Activated CD4-positive, alpha-beta T cell treated with anti-CD3 and anti-CD28 coated beads, Interleukin-2, amount 50 U/mL, for 4 hours (primary cell): ENCODE measurements at places on chromosomes 13 and 19.
A peak's percentile ranks its signal among the peaks of the same experiment; 100 is the strongest.

GRCh38 chr13:71237332-71237731 lies 629.7 kb downstream of the DACH1 start:
- DNase-seq, result no peak

GRCh38 chr19:18390065-18390907 lies 4.3 kb downstream of the GDF15 start:
- no peak for DNase-seq

- no peak for DNase-seq
Measured at GRCh38 chr19:2977746-2978138, 378 bp downstream of the TLE6 start.

DNA sequence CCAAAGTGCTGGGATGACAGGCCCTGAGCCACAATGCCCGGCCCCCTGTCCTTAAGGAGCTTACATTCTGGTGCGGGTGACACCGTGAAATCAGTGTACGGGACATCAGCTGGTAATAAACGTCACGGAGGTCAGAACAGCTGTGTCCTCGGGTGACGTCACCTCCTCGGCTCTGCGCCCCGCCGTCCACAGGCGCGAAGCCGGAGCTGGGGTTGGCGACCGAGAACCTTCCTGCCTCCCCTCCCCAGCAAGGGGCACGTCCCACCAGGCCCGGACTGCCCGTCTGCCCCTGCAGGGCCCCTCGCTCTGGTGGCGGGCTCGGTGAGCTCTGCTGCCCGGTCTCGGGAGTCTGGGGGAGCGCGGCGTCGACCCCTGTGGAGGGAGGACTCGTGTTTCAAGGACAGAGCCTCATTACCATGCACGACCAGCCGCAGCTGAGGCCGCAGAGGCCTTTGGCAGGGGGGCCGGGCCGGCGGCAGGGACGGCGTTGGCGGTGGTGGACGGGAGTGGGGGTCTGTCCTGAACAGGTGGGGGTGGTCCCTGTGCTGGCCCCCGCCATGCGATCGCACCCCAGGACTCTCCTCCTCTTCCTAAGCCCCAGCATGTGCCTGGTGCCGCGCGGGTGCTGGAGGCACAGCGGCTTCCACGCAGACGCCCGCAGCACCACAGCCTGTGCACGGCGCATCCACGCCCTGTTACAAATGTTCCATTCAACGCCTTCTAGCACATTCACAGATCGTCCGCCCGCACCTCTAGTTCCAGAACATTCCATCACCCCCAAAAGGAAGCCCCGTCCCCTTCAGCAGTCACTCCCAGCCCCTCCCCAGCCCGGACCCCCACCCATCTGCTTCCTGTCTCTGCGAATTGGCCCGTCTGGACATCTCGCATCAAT lies 5.4 kb downstream of the LINGO3 start:
- DNase-seq, result no peak

GRCh38 chr13:109156181-109156935 lies 526.9 kb downstream of the MYO16 start:
- DNase-seq, result no peak

DNA sequence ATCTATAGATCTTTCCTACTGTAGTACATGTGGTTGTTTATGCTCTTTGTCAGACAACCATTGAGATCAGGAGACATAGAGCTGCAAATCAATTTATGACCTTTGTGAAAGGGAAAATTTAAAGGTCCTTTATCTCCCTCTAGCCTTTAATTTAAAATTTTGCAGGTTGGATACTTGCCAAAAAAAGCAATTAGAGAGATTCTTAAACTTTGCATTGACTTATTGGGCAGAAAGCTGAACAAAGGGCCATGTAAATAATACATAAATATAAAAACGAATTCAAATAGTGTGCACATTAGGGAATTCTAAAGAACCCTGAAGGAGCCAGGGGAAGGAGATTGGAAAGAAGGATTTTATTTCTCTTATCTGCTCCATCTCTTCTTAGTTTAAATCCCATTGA lies 22.0 kb upstream of the RB1 start:
- DNase-seq, result no peak

DNA sequence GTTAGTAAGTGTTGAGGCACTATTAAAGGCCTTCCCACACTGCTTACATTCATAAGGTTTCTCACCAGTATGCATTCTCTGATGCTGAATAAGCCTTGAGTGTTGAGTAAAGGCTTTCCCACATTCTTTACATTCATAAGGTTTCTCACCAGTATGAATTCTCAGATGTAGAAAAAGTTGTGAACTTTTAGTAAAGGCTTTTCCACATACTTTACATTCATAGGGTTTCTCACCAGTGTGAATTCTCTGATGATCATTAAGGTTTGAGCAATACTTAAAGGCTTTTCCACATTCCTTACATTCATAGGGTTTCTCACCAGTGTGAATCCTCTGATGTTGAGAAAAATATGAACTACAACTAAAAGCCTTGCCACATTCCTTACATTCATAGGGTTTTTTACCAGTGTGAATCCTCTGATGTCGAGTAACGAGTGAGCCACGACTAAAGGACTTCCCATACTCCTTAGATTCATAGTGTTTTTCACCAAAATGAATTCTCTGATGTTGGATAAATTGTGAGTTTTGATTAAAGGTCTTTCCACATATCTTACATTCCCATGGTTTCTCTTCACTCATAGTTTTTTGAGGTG lies 24.2 kb downstream of the ZNF829 start:
- no peak for DNase-seq

GRCh38 chr13:94317063-94317491 lies 162.4 kb downstream of the DCT start:
- DNase-seq, result no peak

- DNase-seq, result no peak
Measured at GRCh38 chr19:49749771-49750170, 13.3 kb downstream of the TSKS start.

DNA sequence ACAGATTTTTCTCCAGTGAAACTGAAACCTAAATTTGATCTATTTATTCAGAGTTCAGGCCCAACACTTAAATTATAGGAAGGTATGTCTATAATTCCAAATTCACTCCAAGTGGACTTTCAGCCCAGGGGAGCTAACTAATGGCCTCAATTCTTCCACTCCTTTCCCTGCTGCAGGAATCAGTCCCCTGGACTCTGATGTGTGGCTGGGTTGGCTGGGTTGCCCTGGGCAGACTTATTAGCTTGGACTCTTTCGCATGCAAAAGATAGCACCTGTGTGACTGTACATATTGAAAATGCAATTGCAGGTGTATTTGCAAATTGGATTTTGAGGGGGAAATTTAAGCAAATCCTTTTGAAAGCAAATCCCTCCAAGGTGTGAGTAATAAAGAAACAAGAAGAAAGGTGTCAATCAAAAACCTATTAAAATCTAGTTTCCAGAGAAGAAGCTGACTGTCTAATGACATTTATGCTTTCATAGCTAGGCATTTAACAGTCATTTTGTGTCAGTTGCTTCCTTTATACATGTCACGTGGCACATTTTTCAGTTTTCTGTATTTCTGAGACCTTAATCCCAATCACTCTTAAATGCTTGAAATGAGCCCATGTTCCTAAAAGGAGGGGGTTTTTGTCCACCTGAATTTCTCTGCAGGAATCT lies 42.7 kb downstream of the KLF5 start:
- DNase-seq, result no peak

- peak; percentile 25 for DNase-seq
Measured at GRCh38 chr19:43439032-43439708, 24.5 kb downstream of the TEX101 start.

DNA sequence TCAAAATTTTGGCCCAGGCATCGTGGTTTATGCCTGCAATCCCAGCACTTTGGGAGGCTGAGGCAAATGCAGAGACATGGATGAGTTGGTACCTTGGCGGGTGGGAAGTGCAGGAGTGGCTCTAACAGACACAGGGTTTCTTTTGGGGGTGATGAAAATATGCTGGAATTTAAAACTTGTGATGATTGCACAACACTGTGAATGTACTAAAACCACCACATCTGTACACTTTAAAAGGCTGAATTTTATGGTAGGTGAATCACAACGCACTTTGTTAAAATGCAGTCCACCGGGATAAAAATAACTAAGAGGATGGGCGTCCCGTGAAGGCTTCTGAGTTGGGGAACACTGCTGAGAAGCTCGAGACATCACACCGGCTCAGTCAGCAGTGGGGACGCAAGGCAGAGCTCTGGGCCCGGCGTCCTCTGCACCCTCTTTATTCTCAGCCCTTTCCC lies 47.1 kb downstream of the MLLT1 start:
- no peak for DNase-seq

GRCh38 chr19:54014920-54015560 lies 23.6 kb downstream of the CACNG6 start:
- no peak for DNase-seq

- no peak for DNase-seq
Measured at GRCh38 chr13:46359714-46360113, 27.3 kb downstream of the RUBCNL start.

- DNase-seq, result no peak
Measured at GRCh38 chr13:46556418-46556779, 3.4 kb downstream of the LRCH1 start.

DNA sequence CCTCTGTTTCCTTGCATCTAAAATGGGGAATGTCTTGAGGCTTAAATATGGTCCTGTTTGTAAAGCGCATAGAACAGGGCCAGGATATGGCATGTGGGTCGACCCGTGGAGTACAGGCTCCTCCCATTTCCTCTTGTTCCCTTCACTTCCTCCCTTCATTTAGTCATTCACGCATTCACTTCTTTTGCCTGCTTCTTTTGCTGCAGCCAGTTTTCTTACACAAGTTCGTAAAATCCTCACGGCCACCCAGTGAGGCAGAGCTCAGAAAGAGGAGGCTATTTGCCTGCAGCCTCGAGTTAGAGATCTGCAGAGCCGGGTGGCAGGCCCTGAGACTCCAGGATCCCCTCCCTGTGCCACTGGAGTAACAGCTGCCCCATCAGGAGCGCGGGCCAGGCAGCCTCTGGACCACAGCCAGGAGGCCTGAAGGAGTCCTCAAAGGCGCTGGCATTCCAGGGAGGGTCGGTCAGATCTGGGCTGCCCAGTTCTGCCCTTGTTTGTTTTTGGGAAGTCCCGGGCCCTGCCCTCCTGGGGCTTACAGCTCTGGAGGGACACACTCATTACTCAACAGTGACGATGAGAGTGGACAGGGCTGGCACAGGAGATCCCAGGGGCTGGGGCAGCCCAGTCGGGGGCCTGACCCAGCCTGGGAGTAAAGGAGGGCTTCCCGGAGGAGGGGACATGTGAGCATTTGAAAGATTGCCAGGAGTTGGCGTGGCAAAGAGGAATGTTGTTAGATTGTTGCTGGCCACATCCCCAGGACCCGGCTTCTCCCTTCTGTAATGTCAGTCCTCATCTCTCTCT lies 4.6 kb downstream of the PPP5C start:
- no peak for DNase-seq

DNA sequence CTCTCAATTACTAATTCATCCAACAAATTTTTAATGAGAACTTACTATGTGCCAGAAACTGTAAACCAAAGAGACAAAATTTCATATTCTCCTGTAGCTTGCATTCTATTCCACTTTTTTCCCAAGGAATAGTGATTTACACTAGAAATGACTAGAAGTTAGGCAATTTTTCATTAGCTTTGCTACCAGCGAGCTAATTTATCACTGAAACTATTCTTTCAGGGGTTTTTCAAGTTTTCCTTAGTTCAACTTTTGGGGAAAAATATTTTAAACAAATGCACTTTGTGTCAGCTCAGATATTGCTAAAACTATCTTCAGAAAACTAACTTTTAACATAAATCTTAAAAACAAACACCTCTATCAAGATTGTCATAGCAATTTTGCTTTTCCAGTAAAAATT lies 5.4 kb downstream of the TNFRSF19 start:
- DNase-seq, result no peak

DNA sequence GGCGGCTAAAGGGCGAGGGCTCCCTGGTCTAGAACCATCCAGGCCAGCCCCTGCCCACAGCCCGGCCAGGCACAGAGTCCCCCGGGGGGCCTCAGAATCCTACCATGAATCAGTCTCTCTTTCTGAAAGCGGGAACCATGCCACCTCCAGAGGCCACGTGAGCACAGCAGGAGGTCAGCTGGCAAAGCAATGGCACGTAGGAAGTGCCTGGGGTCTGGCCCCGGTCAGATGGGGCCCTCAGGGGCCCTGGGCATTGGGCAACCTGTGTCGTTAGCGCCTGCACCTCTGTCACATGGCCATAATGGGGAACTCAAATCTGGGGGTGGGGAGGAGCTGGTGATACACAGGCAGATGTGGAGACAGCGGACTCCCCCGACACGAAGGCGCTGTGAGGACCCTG lies 8.8 kb downstream of the MFSD12 start:
- DNase-seq, result no peak

GRCh38 chr19:36488118-36488845 lies 1.1 kb downstream of the ZNF566 start:
- DNase-seq, result no peak

DNA sequence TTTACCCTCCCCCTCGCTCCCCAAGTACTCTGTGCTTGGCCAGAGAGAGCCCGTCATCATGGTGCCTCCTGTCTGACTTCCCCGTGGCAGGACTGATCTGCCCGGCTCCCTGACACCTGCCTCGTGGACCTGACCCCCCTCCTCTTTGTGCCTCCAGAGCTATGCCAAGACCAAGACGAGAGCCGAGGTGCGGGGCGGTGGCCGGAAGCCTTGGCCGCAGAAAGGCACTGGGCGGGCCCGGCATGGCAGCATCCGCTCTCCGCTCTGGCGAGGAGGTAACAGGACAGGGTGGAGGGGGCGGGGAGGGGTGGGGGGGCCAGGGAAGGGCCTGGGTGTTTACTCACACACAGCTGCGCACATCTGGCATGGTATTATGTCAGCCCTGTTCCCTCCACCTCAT lies 4.5 kb downstream of the MRPL4 start:
- no peak for DNase-seq

DNA sequence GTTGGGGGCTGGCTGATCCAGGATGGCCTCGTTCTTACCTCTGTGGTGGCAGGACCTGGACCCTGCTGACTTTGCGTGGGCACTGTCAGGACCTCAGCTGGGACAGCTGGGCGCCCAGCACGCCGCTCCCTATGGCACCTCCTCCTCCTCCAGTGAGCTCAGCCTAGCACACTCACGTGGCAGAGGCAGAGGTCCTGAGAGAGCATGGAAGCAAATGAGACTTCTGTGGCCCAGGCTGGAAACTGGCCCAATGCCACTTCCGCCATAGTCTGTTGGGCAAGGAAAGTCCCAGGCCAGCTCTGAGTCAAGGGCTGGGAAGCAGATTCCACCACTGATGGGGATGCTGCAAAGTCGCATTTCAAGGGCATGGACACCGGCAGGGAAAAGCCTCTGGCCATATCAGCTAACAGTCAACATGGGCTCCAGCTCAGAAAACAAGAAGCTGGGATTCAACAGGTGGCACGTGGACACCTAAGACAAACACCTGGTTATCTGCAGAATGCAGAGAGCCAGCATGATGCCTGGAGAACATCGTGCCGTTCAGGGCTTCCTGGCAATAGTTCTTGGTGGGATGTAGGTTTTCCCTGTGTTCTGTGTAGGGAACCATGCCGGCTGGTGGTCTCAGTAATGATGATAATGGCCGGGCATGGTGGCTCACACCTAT lies 16.7 kb downstream of the MYBPC2 start:
- no peak for DNase-seq
